Stimulated activated CD4-positive, alpha-beta T cell treated with anti-CD3 and anti-CD28 coated beads, Interleukin-1b, Interleukin-23, amount 100 ng/mL, for 24 hours (primary cell): ENCODE measurements at places on chromosomes 12 and 14.

GRCh38 chr14:64704143-64704742 lies at the start of gene PLEKHG3:
PLEKHG3 (plus strand) TSS chr14:64704424; CDS start chr14:64727632, 23,208 bp downstream.
- DNase-seq, result no peak

GRCh38 chr12:43428088-43428600 lies 123.9 kb downstream of the ADAMTS20 start:
- DNase-seq, result no peak

- DNase-seq, result no peak
These were observed 18.5 kb downstream of the GAS2L3 start for GRCh38 chr12:100591979-100592378.

GRCh38 chr12:124919521-124920352 lies 5.3 kb upstream of the UBC start:
- no peak for DNase-seq

DNA sequence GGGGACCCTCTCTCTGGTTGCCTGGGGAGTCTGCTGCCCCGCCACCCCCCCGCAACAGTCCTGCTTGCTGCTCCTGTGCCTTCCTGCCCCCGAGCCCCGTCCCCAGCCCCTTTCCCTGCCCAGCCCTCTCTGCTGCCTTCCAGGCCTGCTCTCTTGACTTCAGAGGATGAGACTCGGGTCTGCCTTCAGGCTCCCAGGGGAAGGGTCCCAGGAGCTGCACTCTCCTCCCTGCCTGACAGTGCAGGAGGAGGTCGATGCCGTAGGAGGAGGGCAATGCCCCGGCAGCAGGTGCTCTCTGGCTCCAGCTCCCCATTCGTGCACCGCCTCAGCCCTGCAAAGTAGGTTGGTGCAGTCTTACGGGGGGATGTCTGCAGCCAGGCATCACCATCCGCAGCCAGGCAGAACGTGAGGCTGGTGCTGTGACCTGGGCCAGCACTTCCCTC lies 185.1 kb upstream of the C14orf180 start:
- no peak for DNase-seq
